Osteocyte (in vitro differentiated cells): ENCODE measurements at places on chromosomes 3 and 15. TPM values are rescaled to one million over a fixed set of nuclear protein-coding genes. Genes with fewer than 3 reads are reported as not detected.

DNA sequence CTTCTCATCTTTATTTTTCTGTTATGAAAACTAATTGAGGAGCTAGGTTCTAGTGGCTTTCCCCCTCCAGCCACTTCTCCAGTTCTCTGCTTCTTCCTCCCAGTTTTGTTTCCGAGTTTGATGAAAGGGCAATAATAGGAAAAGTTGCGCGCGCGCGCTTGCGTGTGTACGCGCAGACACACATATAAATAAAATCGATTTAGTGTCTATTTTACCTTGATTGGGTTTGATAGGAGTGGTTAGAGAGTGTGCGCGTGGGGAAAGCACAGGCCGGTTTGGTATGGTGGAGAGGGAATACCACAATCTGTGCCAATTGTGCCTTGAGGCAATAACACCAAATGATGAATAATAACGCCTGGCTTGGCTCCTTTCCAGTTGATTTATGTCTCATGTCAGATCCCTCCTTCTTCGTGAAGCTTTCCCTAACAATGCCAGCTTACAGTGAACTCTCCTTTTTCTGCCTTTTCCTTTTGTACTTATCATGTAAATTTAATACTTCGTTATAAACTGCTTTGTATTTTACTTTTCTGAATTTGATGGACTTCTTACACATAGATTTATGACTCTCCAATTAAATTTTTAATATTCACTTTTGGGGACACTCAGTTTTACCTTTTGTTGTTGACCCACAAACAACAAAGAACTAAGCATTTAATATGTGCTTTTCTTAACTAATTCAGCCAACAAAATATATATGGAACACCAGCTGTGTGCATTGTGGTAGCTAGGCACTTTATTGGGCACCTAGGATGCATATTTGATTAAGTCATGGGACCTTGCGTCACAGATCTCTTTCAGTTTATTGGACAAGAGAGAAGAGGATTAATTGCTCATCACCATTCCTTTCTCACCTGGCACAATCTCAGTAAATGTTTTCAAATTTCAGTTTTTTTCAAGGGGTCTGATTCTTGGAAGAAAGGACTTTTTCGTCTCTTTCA, 1.7 kb downstream of the TIPARP start:
- DNase-seq = no peak

GRCh38 chr15:58462547-58462946, 30.8 kb downstream of the LIPC start:
- DNase-seq = no peak

- DNase-seq = no peak
Measured at GRCh38 chr15:69956417-69956816, 141.3 kb downstream of the TLE3 start.

Gene RYR3
- total RNA-seq = not detected in 2 replicates
